ENCODE measurements at places on chromosomes 7 and 10.

DNA sequence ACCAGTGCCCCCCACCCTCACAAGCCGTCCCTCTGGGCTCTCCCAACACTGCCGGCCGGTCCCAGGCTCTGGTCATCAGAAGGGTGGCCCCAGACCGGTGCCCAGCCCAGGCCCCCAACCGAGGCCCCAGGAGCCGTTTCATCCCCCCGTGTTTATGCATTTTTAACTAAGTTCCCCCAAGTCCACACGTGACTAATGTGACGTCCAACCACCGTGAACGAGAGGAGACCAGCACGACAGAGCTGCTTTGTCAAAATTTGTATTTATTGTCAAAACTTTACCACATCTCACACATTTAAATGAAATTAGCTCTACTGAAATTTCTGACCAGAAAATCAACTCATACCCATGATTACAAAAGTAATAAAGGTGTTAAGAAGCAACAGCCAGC lies 8.6 kb downstream of the VENTX start:
- DNase-seq = no peak

DNA sequence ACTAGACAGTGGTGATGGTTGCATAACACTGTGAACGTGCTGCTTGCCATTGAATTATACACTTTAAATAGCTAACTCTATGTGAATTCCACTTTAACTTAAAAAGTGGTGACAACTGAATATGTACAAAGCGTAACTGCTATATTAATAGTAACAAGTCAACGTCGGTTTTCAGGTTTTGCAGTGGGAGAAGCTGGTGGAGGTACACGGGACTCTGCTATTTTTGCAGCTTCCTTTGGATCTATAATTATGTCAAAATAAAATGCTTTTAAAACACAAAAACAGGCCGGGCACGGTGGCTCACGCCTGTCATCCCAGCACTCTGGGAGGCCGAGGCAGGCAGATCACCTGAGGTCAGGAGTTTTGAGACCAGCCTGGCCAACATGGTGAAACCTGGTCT lies 21.0 kb downstream of the AP5Z1 start:
- no peak for DNase-seq

GRCh38 chr7:17590221-17590620 lies 291.8 kb downstream of the AHR start:
- DNase-seq = no peak

GRCh38 chr7:31059551-31059950 lies 7.4 kb downstream of the ADCYAP1R1 start:
- no peak for DNase-seq

DNA sequence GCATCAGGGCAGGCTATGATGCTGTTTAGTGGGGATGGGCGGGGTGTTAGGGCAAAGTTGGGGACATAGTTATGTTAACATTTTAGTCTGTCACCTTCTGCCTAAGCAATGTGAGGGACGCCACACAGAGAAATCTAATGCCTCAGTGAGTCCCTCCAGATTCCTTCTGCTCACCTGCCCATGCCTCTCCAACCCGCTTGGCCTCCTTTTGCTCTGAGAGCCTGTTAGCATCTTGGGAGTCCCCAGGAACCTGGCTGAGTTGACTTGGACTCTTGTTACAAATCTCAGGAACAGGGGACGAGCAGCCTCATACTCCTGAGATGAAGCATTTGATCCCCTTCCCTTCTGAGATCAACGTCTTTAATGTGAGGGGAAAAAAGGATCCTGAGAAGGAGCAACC lies 336.8 kb downstream of the CCSER2 start:
- no peak for DNase-seq

DNA sequence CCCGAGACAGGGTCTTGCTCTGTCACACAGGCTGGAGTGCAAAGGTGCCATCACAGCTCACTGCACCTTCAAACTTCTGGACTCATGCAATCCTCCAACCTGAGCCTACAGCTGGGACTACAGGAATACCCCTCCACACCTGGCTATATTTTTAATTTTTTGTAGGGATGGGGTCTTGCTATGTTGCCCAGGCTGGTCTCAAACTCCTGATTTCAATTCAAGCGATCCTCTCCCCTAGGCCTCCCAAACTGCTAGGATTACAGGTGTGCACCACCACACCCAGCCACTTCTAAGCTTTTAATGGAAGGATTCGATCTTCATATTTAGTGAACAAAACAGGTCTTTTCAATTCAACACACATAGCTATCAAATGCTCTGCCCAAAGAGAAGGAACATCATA lies 29.7 kb downstream of the FZD9 start:
- DNase-seq = no peak

DNA sequence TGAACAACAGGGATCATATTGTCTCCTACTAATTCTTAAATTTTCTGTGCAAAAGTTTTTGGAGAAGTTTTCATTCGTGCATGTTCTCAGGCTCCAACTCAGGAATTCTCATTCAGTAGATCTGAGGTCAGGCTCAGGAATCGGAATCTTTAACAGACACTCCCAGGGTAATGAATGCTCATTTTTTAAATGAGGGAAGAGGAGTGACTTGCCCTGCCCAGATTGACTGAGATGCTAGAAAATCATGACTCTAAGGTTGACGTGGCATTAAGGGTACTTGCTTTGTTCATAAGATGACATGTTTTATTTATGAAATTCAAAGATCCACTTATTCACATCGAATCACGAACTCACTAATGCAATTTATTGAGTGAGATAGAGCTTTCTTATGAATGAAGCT lies 196.6 kb upstream of the NPVF start:
- DNase-seq = no peak

DNA sequence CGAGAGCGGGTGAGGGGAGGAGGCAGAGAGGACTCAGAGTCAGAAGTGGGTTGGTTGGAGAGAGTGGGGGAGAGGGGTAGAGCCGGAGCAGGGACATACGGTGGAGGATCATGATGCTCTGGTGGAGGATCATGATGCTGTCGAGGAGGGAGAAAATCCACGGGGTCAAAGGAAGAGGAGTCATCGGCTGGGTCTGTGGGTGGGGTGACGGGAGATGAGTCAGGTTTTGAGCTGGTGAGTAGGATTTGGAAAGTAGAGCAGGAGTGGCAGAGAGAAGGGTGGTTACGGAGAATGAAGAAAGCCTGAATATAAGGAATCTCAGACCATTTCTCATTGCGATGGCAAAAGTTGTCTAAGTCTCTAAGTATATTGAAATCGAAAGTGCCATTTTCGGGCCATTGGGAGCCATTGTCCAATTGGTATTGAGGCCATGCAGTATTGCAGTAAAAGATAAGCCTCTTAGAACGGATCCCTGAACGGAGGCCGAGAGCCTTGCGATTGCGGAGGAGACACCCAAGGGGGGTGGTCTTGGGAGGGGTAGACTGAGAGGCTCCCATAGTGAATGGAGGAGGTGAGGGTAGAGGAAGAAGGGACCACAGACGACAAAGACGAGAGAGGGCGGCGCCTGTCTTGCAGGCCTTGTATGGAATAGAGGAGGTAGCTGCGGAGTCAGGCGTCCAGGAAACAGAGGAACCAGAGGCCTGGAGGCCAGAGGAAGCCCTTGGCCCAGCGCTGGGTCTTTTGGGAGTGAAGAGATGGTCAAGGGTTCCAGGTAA lies 23.8 kb downstream of the SCIN start:
- DNase-seq = no peak

DNA sequence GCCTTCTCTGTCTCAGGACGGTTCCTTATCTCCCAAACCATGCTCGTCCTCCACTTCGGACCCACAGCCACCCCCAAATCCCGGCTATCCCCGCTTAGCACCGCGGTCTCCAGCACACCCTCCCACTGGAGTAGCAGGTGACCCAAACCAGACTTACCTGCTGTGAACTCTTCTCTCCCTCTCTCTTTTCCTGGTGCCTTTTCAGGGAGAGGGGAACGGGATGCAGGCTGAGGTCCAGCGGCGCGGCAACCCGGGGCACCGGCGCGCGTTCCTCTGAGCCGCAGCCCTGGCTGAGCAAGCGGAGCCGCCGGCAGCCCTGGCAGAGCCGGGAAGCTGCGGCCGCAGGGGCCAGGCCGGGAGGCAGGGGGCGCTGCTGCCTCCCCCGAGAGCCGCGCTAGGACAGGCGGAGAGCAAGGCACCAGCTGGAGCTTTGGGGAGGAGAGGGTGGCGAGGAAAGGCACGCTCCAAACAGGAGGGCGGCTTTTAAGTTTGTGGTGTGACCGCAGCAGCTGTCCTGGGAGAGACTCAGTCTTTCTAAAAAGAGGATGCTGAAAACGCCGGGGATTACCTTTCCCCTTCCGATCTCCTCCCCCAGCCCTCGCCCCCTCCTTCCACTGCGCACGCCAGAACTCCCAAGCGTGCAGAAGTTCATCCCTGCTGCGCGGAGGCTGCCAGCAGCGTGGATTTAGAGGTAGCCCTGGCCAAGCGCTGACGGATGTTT lies at the start of gene SEMA3D:
TSS of gene SEMA3D (minus strand) at position 536 of the 721 bp plus-strand sequence. CDS start 65,165 bp downstream, outside the sequence.
- DNase-seq = peak; percentile 84

DNA sequence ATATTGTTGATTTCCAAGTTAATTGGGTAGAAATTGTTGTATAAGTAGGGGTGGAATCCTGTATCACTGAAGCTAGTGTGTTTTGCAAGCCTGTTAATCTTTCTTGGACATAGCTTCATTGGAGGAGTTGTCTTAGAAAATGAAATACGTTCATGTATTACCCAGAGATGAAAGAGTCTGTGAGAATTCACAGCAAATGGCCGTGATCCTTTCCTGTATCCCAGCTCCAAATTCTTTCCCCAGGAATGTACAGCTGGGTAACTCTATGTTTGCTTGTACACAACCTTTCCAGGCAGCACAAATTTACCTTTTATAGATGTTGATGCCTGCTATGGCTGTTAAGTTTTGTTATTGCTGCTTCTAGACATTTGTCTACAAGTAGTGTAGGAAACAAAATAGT lies 18.7 kb downstream of the MYPN start:
- DNase-seq = no peak

DNA sequence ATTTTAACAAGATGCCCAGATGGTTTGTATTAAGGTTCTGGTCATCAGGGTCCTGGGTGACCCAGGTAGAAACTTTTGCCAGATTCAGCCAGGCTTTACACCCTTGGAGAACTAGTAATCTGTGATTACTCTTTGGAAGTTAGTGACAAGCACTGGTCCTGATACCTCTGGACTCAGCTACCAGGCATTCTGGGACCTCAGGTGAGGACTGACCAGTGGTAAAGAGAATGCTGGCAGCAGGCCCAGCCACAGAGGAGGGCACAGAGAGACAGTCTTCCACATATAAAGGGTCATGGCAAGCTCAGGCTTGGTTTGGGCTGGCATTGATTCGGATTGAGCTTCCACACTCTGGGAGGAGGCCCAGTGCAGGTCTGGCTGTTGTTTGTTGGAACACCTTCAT lies 112.0 kb upstream of the CHST15 start:
- DNase-seq = no peak

DNA sequence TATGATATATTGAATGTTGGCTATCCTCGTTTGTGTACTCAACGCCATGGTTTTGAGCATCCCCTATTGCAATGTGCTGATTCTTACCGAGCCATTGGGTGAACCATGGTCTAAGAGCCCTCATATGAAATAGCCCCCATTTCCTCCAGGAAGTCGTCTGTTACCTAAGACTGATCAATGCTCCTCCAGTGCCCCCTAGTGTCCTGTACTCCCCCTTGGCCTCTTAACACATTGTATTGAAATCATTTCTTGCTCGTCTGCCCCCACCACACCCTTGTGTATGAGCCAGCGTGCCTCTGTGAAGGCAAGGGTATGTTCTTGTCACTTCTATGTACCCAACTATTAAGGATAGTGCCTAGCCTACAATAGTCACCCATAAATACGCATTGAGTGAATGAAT lies 11.2 kb upstream of the SLC35B4 start:
- DNase-seq = peak; percentile 52

- DNase-seq = peak; percentile 72
Measured at GRCh38 chr7:134827889-134828288, 48.5 kb downstream of the CALD1 start.

GRCh38 chr10:132578287-132578951 lies 40.8 kb downstream of the INPP5A start:
- no peak for DNase-seq

- no peak for DNase-seq
Measured at GRCh38 chr10:118047157-118047719, 497 bp upstream of the RAB11FIP2 start.

GRCh38 chr7:92044148-92044547 lies 90.1 kb downstream of the CYP51A1 start:
- no peak for DNase-seq
